Activated gamma-delta T cell treated with Interleukin-2 at 50 U/mL for 16 hours (primary cell): ENCODE measurements at places on chromosomes 16 and 17.

DNA sequence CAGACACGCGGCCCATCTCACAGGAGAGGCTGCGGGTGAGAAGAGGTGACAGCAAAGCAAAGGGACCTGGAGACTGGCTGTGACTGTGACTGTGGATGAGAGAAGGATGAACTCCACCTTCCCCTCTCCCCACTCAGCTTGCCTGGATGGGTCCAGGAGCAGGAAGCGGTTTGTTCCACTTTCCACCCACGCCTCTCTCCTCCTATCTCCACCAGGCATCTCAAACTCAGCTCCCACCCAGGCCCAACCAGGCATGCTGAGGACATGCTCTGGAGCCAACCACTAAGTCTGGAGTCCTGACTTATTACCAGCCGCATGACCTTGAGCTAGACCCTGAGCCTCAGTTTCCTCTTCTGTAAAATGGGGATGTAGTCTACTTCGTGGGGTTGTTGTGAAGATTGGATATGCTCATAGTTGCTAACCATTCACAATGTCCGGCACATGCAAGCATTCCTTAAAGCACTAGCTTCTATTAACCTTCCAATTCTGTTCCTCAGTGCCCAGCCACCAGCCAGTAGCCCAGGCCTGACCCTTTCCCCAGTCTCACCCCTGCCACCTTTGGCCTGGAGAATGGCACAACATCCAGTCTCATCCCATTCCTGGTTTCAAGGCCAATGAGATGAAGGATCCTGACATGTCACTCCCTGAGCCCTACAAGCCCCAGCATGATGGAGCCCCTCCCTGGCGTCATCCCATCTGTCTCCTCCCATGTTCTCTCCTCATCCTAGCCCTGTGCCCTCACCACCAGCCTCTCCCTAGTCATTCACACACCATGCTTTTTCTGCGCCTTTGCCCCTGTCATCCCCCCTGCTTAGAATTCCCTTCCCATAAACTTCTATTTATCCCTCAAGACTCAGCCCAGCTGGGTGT, 2.3 kb downstream of the GAS2L2 start:
- DNase-seq = no peak

DNA sequence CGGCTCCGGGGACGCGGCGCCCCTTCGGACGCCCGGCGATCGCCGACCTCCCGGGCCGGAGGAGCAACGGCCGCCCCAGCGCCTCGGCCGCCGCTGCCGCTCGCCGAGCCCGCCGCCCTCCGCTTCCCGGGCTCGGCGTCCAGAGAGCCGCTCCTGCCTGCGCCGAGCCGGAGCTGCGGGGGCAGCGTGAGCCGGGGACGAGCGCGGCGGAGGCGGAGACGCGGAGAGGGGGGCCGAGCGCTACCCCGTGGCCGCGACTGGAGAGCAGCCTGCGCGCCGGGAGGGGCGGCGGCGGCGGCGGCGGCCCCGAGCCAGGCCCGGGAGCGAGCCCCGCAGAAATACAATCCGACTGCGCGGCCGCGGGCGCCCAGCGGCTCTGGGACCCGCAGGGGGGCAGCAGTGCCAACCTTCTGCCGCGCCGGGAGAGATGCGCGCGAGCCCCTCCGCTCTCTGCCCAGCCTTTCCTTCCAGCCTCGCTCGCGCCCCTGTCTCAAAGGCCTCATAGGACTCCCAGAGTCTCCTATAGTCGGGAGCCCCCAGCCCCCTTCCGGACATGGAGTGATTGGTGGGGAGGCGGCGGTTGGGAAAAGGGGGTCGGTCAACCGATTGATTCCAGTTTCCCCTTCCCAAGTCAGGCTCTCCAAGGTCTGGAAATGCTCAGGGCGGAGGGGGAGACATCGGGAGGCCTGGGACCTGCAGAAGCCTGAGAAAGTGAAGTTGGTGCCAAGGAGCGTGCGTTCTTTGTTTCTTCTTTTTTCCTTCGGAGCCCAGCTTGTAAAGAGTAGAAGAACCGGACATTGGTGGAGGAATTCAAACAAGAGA, 1.0 kb upstream of the SDK2 start:
- DNase-seq = peak; percentile 37

DNA sequence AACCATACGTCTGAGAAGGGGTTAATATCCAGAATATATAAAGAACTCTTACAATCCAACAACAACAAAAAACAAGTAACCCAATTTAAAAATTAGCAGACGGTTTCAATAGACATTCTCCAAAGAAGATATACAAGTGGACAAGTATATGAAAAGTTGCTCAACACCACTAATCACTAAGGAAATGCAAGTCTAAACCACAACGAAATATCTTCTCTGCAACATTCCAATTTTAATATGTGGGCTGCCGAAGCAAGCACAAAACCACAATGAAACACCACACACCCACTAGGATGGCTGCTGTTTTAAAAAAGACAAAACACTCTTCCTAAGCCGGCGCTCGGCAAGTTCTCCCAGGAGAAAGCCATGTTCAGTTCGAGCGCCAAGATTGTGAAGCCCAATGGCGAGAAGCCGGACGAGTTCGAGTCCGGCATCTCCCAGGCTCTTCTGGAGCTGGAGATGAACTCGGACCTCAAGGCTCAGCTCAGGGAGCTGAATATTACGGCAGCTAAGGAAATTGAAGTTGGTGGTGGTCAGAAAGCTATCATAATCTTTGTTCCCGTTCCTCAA, 5.9 kb upstream of the SLC13A2 start:
- no peak for DNase-seq

DNA sequence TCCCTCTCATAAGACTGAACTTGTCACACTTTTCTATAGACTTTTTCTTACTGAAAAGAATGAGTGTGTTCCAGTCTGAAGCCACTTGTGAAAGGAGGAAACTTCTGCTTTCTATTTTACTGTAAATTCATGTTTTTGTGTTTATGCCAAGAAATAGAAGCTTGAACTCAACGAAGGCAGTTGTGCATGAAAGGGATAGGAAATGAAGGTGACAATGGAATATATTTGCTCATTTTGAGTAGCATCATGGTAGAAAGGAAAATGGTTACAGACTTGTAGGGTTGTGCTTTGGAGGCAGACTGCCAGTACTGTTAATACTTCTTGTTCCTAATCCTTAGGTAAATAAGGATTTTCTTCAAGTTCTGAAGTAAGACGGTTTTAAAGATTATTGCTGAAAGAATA, 8.1 kb downstream of the CLTC start:
- DNase-seq = no peak

- DNase-seq = no peak
Observed at GRCh38 chr16:23217646-23218045, 35.1 kb downstream of the SCNN1G start.

DNA sequence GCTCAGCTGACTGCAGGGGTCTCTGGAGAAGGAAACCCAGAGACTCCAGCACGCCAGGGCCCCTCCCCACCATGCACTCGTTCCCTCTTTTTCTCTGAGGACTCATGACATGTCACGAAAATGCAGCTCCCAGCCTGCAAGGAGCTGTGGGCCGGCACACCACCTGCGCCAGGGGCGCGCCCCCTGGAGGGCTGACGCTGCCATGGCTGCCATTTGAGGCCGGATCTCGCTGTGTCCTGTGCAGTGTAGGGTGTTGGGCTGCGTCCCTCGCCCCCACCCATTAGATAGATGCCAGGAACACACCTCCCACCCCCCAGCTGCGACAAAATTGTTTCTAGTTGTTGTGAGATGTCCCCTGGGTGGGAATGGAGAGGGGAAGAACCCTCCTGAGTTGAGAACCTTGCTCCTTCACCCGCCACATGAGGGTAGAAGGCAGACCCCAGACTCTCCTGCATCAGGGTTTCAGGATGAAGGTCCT, 8.2 kb downstream of the SYNGR2 start:
- DNase-seq = peak; percentile 75

DNA sequence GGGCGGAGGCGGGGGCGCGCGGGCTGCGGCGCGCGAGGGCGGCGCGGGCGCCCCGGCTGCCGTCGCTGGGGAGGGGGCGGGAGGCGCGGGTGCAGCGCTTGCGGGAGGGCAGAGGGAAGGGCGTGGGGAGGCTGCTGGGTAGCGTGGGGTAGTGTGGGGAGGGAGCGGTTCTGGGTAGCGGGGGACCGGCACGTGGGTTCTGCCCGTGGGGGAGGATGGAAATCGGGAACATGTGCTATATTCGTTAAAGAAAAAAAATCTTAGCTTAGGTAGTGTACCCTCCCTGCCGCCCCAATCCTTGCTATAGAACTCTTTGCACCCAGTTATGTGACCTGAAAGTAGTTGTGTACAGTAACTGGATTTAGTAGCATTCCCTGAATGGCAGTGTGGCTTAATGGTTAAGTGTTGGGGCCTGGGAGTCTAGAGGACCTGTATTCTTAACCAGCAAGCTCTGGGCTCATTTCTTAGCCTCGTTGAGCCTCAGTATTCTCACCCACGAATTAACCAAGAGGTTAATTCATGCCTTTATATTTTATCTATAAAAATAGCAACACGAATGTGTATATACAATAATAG, 646 bp downstream of the RABEP1 start:
- no peak for DNase-seq

- DNase-seq = no peak
Observed at GRCh38 chr17:51425773-51426172, 165.4 kb downstream of the UTP18 start.

DNA sequence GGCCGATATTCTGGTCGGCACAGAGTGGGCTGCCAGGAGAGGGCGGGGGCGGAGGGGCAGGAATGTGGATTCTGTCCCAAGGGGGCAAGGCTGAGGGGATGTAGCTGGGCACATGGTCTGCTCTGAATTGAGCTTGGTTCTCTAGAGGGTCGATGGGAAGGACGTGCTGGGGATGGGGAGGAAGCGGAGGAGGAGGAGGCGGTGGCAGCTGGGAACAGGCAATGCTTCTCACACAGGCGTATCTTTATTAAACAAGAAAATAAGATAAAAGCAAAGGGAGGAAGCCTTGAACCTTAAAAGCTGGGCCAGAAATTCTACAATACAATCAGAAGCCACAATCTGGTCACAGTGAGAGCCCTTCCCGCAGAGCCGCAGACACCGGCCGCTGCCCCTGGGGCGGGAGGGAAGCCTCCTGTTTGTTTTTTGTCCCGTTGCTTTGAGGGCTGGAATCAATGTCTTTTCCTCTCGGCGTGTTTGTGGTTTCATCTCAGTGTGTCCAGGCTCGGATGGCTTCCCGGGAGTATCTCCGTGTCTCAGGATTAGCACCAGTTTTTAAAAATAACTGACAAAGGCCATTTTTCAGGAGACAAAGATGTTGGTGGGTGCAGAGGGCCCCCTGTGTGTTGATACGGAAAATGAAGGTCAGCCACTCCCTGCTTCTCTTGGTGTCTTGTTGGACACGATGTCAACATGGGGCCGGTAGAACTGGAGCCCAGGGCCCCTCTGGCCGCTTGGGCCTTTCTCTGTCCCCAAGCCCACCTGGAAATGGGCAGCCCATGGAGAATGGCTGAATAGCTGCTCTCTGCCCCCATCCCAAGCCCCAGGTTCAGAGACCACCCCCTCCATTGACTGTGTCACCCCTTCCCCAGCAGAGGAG, 12.3 kb upstream of the SLC7A5 start:
- DNase-seq = no peak

DNA sequence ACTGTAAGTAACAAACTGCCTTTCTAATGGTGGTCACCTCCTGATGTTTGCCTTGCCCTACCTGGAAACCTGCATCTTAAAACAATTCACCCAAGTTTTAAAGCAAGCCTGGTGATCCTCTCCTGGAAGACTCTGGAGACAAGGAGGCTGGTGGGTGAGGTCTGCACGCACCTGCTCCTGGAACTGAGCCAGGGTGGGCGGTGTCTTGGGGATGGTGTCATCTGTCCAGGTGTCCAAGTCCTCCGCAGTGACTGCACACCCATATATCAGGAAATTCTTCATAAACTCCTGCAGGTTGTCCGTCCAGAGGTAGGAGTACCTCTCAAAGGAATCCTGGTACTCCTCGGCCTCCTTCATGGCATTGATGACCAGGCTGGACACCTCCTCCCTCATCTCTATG, 44.9 kb downstream of the DNAH17 start:
- DNase-seq = no peak

- DNase-seq = no peak
Observed at GRCh38 chr16:48300391-48300856, 53.1 kb upstream of the ABCC11 start.

DNA sequence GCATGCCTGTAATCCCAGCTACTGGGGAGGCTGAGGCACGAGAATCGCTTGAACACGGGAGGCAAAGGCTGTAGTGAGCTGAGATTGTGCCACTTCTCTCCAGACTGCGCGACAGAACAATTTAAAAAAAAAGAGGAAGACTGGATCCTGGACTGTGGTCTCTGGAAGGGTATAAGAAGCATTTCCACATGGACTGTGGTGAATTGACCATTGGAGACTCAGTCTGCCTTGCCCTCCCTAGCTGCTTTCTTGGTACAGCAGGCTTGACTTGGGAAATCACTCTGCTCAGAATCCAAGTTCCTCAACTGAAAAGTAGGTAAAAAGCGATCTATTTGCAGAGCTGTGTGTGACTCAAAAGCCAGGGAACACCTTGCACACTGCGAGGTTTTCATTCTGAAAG, 1.0 kb upstream of the MGRN1 start:
- DNase-seq = no peak

DNA sequence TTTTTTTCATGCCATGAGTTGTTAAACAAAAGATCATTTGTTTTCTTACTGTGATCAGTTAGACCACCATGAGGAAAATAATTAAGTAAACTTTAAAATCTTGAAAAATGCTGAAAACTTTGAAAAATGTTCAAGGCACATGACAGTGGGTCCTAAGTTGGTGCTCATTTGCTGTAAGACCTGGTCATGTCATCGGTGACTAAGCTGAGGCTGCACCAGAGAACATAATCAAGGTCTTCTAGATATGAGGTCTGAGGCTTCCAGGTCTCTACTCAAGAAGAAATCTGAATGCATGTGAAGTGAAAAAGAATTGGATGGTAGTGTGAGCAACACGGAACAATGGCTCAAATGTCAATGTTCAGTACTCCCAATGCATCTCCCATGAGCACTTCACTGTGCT, 87.6 kb downstream of the CFDP1 start:
- no peak for DNase-seq

DNA sequence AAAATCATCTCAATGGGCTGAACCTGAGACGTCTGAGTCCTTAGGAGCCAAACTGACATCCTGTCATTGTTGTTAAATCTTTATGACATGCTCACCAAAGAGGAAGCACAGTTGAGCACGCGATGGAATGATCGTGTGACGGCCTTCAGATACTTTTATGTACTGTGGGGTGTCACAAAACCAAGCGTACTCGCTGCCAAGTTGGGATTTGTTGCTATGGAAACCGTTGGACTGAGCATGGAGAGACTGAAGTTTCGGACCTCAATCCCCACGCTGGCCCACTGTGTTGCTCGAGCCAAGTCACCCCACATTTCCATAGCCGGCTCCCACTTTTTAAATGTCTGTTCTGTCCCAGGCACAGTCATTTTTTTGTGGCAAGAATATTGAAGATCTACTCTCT, 222.8 kb upstream of the SDK2 start:
- DNase-seq = no peak

GRCh38 chr16:22070361-22071330, 21.7 kb upstream of the VWA3A start:
- no peak for DNase-seq

GRCh38 chr16:67403976-67404555, 10.8 kb upstream of the TPPP3 start:
- DNase-seq = no peak

DNA sequence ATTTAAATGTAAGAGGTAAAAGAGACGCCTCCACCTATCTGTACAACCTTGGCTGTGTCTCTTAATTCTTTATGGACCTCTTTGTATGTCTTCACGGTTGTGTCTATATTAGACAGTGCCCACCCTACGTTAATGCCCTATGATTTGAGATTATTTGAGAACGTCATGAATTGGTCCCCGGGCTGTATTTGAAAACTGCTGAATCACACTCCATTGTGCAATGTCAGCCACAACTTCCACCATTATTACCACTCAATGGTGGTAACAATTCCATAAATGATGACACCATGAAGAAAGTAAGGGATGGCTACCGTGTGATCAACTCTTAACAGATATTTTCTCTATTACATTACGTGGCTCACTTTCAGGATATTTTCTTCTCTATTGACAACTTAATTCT, 182.4 kb upstream of the RBFOX1 start:
- no peak for DNase-seq
